DMS79 treated with DMSO at 0.1 percent for 48 hours (cell line): ENCODE measurements at places on chromosomes 2 and 18.

DNA sequence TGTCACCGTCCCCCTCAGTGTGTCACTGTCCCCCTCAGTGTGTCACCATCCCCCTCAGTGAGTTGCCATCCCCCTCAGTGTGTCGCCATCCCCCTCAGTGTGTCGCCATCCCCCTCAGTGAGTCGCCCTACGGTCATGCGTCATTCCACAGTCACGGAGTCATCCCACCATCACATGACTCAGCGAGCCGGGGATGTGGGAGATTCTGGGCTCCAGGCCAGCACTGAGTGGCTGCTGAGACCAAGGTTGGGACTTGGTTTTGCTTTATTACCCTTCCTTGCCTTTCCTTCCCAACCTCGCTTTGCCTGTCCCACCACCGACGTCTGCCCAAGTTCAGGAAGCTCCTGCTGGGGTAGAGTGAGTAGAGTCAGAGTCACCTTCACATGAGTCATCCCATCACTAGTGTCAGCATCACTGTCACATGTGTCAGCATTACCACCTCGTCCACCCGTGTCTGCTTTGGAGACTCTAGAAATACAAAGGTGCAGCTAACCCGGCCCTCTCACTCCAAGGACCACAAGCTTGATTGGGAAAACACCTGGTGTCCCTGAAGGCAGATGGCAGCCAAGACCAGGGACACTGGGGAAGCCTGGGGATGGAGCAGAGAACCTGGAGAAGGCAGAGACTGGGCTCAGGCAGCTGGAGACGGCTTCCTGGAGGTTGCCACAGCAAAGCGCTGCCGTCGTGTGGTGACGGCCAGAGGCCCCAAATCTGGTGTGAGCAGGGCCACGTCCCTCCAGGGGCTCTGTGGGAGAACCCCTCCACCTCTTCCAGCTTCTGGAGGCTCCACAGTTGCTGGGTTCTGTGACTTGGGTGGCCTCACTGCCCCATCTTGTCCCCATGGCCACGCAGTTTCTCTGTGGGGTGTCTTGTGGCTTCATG, 485.2 kb upstream of the SALL3 start:
- DNase-seq: no peak

- no peak for DNase-seq
Observed at GRCh38 chr2:151614606-151615306, 119.5 kb downstream of the NEB start.

GRCh38 chr18:49858309-49859020, 45.1 kb upstream of the ACAA2 start:
- peak; percentile 81 for DNase-seq

- no peak for DNase-seq
Observed at GRCh38 chr18:12879840-12880540, 4.0 kb downstream of the PTPN2 start.
